Large intestine (tissue), 12 donors: ENCODE measurements at places on chromosomes 7 and 10.

DNA sequence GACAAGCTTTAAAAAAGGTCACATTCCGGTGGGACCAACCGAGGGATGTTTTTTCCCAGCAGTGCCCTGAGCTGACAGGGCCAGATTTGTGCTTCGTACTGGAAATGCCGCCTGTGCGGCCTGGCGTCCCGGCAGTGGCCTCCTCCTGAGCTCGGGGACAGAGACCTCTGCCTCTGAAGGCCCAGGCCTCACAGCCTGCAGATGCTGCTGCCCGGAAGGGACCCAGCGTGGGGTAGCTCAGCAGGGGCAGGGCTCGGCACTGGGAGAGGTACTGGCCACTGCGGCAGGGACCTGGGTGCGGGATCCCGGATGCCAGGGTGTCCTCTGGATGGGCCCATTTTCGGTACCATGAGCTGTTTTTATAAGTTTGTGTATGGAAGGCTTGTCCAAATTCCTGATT lies 52.4 kb upstream of the CFAP46 start:
- no peaks in the 10 kb centered on the region for H3K4me1 ChIP-seq
- H3K36me3 ChIP-seq: no peaks in the 10 kb centered on the region
- no peak overlapping the region for H3K27ac ChIP-seq
- H3K4me3 ChIP-seq: no peak overlapping the region

DNA sequence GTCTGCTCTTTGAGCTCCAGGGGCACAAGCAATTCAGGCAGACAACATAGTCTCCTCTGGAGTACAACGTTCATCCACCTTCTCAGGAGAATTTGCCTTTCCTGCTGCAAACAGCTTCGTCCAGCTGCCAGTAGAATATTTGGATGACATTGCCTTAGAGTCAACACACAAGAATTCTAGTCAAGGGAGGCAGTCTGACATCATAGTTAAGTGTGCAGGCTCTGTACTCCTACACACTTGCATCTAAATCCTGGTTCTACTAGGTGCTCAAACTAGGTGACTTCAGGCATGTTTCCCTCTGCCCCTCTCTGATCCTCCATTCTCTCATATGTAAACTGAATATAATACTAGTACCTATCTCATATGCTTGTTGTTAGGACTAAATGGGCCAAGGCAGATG lies 314.8 kb downstream of the HPSE2 start:
- peak overlapping the region; percentile 5 for H3K27ac ChIP-seq
- peak; percentile 8 for DNase-seq
- no peaks in the 10 kb centered on the region for H3K4me1 ChIP-seq
- no peak overlapping the region for H3K4me3 ChIP-seq
- no peaks in the 10 kb centered on the region for H3K36me3 ChIP-seq

DNA sequence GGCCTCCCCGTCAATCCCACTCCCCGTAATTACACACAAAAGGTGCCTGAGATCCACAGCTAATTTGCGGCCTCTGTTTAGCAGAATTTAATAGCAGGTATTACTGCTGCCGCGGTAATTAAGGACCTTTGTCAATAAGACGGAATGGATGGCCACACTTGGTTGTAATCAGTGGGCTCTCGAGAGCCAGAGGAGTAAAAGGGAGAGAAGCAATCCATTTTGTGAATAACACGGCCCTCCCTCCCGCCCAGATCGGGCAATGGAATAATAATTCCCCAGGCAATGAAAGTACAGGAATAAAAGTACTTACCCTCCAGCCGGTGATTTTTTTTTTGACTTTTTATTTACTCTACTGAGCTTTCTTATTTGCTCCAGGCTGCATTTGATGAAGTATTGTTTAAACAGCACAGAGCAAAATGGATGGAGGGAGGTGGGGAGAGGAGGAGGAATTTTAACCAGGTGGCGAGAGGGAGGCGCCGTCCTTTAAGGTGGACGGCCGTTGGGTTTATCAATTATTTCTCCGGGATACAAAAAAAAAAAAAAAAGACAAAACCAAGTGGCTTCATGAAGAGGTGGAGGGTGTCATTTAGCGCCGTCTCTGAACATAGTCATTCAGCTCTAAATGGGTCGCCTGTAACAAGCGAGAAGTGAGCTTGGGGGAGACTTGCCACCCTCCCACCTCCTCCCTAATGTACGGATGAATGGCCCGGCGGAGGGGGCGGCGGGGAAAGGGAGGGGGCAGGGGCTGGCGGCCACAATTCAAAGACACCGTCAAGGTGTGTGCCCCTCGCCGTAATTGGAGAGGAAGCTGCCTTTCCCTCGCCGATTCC lies 120.3 kb downstream of the BUB3 start:
- no peaks in the 10 kb centered on the region for H3K36me3 ChIP-seq
- H3K27me3 ChIP-seq: peaks cover 54% of the 10 kb centered on the region
- H3K27ac ChIP-seq: no peak overlapping the region
- H3K4me3 ChIP-seq: no peak overlapping the region
- no peaks in the 10 kb centered on the region for H3K4me1 ChIP-seq

- H3K36me3 ChIP-seq: no peaks in the 10 kb centered on the region
- no peaks in the 10 kb centered on the region for H3K4me1 ChIP-seq
- H3K4me3 ChIP-seq: no peak overlapping the region
Measured at GRCh38 chr7:157445246-157445955, 108.6 kb downstream of the DNAJB6 start.

- H3K36me3 ChIP-seq: no peaks in the 10 kb centered on the region
- no peak overlapping the region for H3K27ac ChIP-seq
- H3K27me3 ChIP-seq: no peaks in the 10 kb centered on the region
- no peak overlapping the region for H3K4me3 ChIP-seq
- peaks cover 2% of the 10 kb centered on the region for H3K4me1 ChIP-seq
Measured at GRCh38 chr7:67661-68395, 124.5 kb upstream of the FAM20C start.

- peak within 1 kb of the TSS; percentile 59 for H3K4me3 ChIP-seq
- H3K27ac ChIP-seq: peak within 1 kb of the TSS; percentile 86
- H3K4me1 ChIP-seq: peaks cover 2% of the 10 kb centered on the region
- no peaks in the 10 kb centered on the region for H3K27me3 ChIP-seq
- peak; percentile 83 for DNase-seq
Measured at GRCh38 chr7:117479225-117480054, at the start of gene CFTR. Gene CFTR (plus strand): TSS chr7:117480025. CDS start chr7:117480095, 70 bp downstream.

DNA sequence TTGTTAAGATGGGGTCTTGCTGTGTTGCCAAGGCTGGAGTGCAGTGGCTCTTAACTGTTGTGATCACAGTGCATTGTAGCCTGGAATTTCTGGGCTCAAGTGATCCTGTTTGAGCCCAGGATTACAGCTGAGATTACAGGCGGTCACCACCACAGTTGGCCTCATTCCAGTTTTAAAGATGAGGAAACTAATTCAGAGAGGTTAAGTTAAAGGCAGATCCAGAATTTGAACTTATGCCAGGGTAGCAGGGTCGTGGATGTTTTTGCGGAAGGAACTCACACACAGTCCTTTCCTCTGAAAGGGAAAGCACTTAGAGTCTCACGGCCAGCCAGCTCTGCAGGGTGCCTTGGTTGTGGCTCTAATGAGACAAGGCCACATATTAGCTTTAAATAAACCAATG lies 84.7 kb downstream of the MMRN2 start:
- no peak overlapping the region for H3K27ac ChIP-seq
- no peaks in the 10 kb centered on the region for H3K27me3 ChIP-seq
- H3K4me1 ChIP-seq: no peaks in the 10 kb centered on the region

DNA sequence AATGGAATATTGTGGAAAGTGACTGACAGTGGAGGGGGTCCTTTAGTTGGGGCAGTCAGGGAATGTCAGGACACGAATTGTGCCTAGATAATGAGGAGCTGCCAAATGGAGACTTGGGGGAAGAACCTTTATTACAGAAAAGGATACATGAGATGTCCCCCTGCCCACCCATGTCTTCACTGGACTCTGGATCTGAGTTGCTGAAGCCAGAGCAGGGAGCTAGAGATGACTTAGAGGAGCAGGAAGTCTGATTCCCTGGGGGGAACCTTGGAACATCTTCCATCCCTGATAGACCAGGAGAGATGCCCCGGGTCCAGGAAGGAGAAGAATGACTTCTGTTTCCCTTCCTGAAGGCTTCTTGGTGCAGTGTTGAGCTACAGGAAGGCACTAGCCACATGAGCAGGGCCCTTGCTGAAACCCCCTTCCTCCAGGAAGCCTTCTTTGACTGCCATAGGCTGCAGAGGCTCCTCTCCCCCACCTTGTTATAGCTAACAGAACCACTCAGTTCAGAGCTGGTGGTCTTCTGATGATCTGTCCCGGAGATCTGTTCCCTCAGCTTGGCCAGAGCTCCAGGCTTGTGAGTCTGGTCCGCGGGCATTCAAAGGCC lies 747 bp upstream of the NEURL1 start:
- peak overlapping the region; percentile 40 for H3K4me3 ChIP-seq
- H3K27me3 ChIP-seq: peaks cover 16% of the 10 kb centered on the region
- no peaks in the 10 kb centered on the region for H3K36me3 ChIP-seq
- DNase-seq: no peak
- peaks cover 28% of the 10 kb centered on the region for H3K4me1 ChIP-seq

- H3K4me1 ChIP-seq: no peaks in the 10 kb centered on the region
- peaks cover 44% of the 10 kb centered on the region for H3K27me3 ChIP-seq
- peaks cover 7% of the 10 kb centered on the region for H3K36me3 ChIP-seq
- peak within 1 kb of the TSS; percentile 42 for H3K4me3 ChIP-seq
Measured at GRCh38 chr7:44103923-44104859, at the start of gene AEBP1. Gene AEBP1 (plus strand): TSS chr7:44104345. CDS start chr7:44104666, 321 bp downstream.

DNA sequence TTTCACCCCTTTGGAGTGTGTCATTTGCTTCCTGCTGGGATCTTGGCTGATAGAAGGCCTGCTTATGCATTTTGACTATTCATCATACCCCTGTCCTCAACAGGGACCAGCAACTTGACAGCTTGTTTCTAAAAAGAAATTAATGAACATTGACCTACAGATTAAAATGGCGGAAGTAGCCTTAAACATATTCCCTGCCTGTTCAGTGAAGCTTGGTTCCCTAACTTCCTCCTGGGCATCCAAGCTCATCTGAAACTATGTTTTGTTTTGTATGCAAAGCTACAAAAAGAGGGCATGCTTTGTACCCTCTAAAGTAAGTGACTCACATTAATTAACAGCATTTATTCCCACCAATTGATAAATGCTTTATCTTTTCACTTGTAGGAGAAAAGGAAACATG lies 26.8 kb upstream of the CDK14 start:
- H3K36me3 ChIP-seq: no peaks in the 10 kb centered on the region
- H3K27me3 ChIP-seq: no peaks in the 10 kb centered on the region
- no peak for DNase-seq
- peaks cover 2% of the 10 kb centered on the region for H3K4me1 ChIP-seq
- no peak overlapping the region for H3K27ac ChIP-seq

DNA sequence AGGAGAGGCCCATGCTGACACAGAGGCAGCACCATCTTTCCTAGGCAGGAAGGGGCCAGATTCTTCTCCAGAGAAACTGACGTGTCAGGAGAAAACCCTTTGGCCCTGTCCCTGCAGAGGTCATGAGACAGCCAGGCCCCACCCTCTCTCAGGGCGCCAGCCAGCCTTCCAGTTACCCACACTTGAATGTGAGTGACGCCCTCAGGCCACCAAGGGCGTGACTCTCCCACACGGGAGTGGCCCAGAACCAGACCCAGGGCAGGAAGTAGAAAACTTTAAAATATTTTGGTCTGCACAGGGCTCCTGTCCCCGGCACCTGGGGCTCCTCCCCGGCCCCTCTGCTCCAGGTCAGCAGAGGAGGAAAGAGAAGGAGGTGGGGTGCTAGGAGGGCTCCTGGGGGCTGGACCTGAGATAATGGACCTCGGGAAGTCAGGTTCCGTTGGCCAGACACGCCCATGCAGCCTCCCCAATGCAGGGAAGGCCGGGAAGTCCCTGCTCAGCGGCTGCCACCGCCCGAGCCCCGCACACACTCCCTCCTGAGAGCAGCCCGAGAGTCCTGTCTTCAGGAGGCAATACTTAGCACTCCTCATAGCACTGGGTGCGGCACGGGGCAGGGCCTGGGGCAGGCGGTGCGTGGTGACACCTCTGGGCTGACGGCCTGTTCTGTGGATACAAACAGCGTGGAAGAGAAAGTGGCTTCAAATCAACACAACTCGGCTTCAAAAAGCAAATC lies 67.0 kb upstream of the CFAP46 start:
- H3K4me3 ChIP-seq: no peak overlapping the region
- no peaks in the 10 kb centered on the region for H3K27me3 ChIP-seq
- H3K36me3 ChIP-seq: no peaks in the 10 kb centered on the region
- DNase-seq: peak; percentile 67
- H3K4me1 ChIP-seq: peaks cover 11% of the 10 kb centered on the region

- no peaks in the 10 kb centered on the region for H3K27me3 ChIP-seq
- no peak for DNase-seq
- no peak overlapping the region for H3K27ac ChIP-seq
- H3K4me3 ChIP-seq: no peak overlapping the region
Measured at GRCh38 chr10:822661-823367, 108.7 kb downstream of the LARP4B start.

GRCh38 chr10:11396311-11396955 lies 215.0 kb downstream of the USP6NL start:
- H3K36me3 ChIP-seq: no peaks in the 10 kb centered on the region
- H3K4me1 ChIP-seq: no peaks in the 10 kb centered on the region
- DNase-seq: no peak

GRCh38 chr10:48509974-48510692 lies 94.7 kb downstream of the ARHGAP22 start:
- no peaks in the 10 kb centered on the region for H3K36me3 ChIP-seq
- no peaks in the 10 kb centered on the region for H3K27me3 ChIP-seq
- H3K27ac ChIP-seq: no peak overlapping the region
- H3K4me1 ChIP-seq: no peaks in the 10 kb centered on the region
- DNase-seq: no peak

- no peaks in the 10 kb centered on the region for H3K27me3 ChIP-seq
- no peak overlapping the region for H3K4me3 ChIP-seq
- no peaks in the 10 kb centered on the region for H3K4me1 ChIP-seq
- no peaks in the 10 kb centered on the region for H3K36me3 ChIP-seq
- DNase-seq: no peak
Measured at GRCh38 chr10:126104767-126105166, 208.4 kb downstream of the FANK1 start.

- H3K36me3 ChIP-seq: no peaks in the 10 kb centered on the region
- H3K27ac ChIP-seq: no peak overlapping the region
- no peak overlapping the region for H3K4me3 ChIP-seq
- no peaks in the 10 kb centered on the region for H3K27me3 ChIP-seq
- peak; percentile 15 for DNase-seq
- H3K4me1 ChIP-seq: no peaks in the 10 kb centered on the region
Measured at GRCh38 chr10:99172128-99172738, 63.4 kb downstream of the HPSE2 start.
